ENCODE measurements at places on chromosomes 12 and 14.

DNA sequence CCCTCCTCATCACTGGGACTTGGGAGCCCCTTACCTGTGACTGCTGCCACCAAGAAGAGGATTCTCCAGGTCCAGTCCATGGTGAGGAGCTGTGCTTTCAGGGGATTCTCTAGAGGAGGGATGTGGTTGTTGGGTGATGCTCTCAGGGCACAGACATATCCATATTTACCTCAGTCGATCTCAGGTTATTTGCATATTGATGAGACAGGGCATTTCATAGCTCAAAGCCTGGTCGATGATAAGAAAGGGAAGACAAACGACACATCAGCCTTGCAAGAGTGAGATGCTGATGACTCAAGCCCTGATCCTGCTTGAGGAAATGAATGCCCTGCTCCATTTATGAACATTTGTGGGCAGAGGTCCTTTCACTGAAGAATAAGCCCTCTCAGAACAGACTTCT lies 981.0 kb downstream of the TMEM121 start:
- DNase-seq, result peak; percentile 61

GRCh38 chr12:71449373-71450070 lies 9.9 kb downstream of the LGR5 start:
- no peak for DNase-seq

DNA sequence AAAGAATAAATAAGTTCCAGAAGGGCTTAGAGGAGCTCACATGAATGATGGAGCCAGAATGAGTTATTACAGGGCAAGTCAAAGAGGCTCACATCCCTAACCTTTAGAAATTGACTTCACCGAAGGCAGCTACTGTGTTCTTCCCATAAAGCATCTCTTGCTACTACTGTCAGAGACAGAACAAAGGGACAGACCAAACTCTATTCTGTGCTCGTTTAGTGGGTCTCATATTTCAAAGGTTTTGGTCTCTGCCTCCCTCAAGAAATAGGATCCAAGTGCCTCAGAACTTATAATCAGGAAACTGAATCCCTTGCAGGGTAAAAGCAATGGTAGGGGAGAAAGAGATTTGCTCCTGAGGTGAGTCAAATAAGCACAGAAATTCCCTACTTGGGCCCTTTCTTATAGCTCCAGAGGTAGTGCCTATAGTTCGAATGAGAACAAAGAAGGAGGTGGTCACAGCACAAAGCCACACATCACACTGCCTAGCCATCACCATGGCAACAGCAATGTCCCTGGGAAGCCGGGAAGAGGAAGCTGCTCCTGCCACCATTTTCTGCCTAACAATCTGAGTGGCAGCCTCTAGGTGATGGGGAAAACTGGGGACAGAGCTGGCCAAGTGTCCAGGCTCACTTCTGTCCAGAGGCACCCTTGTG lies 294.9 kb downstream of the FOXN3 start:
- no peak for DNase-seq

GRCh38 chr14:75453817-75454434 lies 26.1 kb downstream of the JDP2 start:
- no peak for DNase-seq

DNA sequence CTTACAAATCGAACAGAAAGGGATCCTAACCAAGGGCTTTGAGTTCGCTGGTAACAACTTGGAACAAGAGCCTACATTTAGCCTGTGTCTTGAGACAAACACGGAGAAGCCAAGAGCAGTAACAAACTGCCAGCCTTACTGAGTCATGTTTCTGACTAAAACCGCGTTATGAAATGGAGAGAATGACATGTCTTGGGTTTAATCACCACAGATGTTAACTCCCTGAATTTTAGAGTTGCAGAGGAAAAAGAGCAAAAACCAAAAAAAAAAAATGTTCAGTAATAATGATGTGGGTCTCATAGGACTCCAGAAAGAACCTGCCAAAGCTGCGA lies 1.0 kb downstream of the BLTP3B start:
- DNase-seq, result peak; percentile 79

GRCh38 chr14:26775765-26776563 lies 178.1 kb upstream of the NOVA1 start:
- no peak for DNase-seq

DNA sequence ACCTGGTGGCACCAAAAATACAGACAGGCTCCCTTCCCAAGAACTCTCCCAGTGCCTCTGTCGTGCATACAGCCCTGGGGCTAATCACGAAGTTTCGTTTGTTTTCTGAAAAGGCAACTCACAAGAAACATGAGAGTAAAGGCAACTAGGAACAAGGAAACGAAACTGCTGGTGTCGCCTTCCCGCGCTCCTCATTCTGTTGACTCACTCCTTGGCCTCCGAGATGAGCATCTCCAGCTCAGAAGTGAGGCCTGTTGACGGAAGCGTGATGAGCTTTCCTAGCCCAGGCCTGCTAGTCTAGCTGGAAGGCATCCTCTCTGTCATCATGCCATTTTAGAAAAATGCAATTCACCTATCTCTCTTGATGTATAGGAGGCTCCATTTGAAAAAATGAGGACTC lies 50.5 kb downstream of the TTC9 start:
- DNase-seq, result no peak

DNA sequence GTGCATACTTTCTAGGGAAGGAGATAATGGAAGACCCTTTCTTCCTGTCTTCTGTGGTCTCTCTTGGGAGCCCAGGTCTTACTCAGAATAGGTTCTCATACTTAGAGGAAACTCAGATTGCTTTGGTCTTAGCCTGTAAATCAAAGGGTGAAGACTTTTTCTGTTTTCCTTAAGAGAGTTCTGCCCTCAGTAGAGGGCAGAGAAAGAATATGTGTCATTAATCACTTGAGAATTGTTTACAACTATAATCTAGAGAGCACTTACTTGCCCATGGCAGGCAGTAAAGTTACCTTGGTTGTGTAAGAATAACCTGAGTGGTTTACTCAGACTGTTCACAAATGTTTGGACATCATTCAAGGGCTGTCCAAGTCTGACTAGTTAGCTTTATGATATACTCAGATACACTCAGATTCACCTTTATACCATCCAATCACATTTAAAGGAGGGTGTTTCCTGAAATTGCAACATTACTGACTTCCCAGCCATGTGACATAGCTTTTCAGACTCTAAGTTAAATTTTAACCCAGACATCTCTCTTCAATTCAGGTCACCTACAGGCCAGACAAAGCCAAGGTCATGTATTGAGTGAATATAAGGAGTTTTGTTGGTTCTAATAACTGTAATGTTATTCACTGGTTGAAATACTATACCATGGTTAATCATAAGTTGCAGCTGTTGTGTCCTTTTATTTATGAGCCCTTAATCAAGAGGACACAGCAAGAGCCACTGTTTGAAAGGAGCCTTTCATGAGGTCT lies 372.2 kb downstream of the RAD51B start:
- no peak for DNase-seq

DNA sequence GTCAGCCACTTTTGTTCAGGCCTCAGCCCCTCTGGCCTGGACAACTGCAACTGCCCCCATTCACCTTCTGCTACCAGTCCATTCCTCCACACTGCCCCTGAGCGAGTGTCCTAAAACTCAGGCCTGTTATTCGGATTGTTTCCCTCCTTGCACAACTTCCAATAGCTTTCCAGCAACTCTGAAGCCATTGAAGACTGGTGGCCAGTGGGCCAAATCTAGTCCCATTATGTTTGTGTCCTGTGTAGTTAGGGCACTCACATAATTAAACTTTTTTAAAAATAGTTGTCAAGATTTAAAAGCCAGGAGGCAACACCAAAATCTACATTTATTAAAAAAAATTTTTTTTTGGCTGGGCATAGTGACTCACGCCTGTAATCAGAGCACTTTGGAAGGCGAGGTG lies 17.8 kb upstream of the FIGNL2 start:
- DNase-seq, result no peak

- DNase-seq, result no peak
Measured at GRCh38 chr14:20219033-20219432, 4.5 kb upstream of the OR11H6 start.

GRCh38 chr14:20798318-20798717 lies 4.3 kb downstream of the RNASE1 start:
- no peak for DNase-seq

DNA sequence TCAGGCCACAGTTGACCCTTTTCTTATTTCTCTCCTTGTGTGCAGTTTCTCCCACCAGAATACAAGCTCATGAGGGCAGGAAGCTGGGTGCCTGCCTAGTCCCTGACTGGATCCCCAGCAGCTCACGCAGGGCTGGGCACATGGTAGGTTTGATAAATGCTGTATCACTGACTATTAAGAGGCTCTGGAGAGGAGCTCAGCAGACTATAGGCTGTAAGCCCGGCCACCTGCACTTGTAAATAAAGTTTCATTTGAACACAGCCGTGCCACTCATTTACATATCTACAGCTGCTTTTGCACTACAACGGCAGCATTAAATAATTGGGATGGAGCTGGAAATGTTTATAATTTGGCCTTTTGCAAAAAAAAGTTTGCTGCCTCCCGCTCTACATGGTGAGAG lies 32.0 kb downstream of the CHGA start:
- no peak for DNase-seq

GRCh38 chr12:93167331-93167730 lies 210.4 kb upstream of the NUDT4 start:
- DNase-seq, result no peak

DNA sequence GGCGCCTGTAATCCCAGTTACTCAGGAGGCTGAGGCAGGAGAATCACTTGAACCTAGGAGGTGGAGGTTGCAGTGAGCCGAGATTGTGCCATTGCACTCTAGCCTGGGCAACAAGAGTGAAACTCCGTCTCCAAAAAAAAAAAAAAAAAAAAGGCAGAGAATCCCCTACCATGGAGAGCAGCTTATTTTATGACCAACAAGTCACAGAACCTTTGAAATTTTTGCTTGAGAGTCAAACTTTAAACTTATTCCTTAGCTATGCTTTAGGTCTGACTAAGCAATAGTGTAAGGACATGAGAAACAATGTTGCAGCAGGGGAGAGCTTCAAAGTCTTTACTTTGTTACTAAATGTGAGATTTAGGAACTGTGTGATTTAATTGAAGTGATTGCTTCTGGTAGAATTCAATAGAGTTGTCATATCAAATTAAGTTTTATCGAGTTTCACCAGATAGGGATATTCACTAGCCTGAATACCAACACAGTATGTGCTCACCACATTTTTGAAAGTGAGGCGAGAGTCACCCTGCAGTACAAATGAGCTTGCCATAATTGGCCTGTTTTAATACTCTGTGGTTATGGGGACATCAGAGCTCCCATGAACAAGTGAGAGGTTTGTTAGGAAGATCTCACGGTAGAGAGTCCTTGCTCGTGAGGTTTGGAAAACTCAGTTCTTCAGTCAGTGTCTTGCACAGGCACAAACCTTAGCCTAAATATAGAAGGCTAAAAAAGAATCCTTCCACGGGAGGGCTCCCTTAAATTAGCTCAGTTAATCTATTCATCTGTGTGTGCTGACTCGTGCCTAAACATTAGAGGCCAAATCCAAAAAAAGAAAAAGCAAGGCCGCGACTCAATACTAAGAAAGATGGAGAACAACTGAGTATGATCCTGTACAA lies 108.6 kb downstream of the SAMD4A start:
- no peak for DNase-seq

Data from CD4-positive, alpha-beta T cell treated with Interleukin-2 at 100 ng/mL for 4 hours (primary cell).